ENCODE measurements at places on chromosomes 2 and 18.

- no peak for DNase-seq
These were observed 245.7 kb downstream of the DYM start for GRCh38 chr18:49214706-49215105.

- no peak for DNase-seq
These were observed 32.3 kb upstream of the XDH start for GRCh38 chr2:31446848-31447247.

GRCh38 chr2:46170026-46170425 lies 127.2 kb upstream of the EPAS1 start:
- DNase-seq = no peak

GRCh38 chr18:68665628-68666027 lies 49.3 kb downstream of the TMX3 start:
- no peak for DNase-seq

DNA sequence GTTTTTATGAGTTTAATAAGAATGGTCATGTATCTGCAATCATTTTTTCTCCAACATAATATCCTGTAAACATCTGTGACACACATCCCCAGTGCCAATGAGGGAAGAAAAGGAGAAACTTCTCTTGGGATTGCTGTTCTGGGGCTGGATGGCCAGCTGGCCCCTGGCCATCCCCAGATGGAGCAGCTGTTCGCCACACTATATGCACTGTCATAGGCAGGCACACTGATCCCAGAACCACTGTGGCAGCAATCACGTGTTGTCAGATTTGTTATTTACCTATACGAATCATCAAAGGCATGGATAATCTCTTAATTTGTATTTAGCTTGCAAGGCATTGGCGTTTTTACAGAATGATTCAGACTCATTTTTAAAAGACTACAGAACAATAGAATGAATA lies 167.6 kb upstream of the ACAA2 start:
- no peak for DNase-seq

GRCh38 chr2:122323927-122324326 lies 568.5 kb downstream of the TSN start:
- no peak for DNase-seq

- DNase-seq = no peak
These were observed 422.2 kb downstream of the SETBP1 start for GRCh38 chr18:45102863-45103262.

DNA sequence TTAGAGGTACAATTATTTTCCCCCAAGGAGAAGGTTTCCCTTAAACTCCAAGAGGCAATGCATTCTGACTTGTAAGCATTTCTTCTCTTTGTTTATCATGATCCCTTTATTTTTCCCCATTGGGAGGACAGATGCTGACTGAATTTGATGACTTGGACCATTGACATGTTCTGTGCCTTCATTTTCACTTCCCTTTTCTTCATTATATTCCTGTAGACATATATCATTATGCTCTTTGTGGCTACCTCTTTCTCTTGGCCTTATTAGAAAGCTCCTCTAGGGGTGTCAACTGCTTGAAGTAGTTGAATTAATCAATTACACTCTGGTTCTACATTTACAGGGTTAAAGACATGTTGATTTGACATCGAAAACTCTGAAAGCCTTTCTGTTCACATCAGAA lies 330.0 kb upstream of the DCC start:
- no peak for DNase-seq
